ENCODE measurements at places on chromosomes 1 and 21. TPM values are rescaled to one million over a fixed set of nuclear protein-coding genes. Genes with fewer than 3 reads are reported as not detected.
A peak's percentile ranks its signal among the peaks of the same experiment; 100 is the strongest.

Gene AK4
- 75.1 TPM for total RNA-seq

Gene KAZN
- 12.7 TPM for total RNA-seq

Gene SYT6
- not detected for total RNA-seq

Gene BCL10
- total RNA-seq: 11.5 TPM

Gene SH3D21
- total RNA-seq: 2.5 TPM

DNA sequence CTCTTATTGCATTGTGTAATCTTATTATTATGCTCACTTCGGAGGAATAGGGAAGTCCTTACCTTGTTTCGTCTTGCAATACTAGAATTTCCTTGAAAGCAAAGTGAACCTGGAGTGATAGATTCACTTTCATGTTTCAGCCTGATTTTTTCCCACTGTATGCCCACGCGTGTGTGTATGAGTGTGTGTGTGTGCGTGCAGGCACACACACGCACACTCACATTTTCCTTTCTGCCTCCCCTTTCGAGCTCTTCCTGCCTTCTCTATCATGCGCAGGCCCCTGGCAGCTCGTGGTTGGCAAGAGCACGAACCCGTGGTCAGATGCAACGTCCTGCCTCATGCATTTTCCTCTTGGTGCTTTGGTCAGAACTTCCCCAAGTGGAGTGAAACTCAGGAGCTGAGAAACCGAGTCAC, at the start of gene GCSAML:
GCSAML (plus strand) TSS at position 366 of the 414 bp plus-strand sequence. CDS start 58 bp downstream, outside the sequence.
- no peak for DNase-seq

- DNase-seq: no peak
Measured at GRCh38 chr1:5954964-5955363, 37.3 kb downstream of the NPHP4 start.

GRCh38 chr1:16727190-16728111, 12.9 kb upstream of the RNU1-4 start:
- peak; percentile 42 for DNase-seq

- DNase-seq: no peak
Measured at GRCh38 chr1:42033629-42034028, 114.9 kb upstream of the HIVEP3 start.

- DNase-seq: peak; percentile 10
Measured at GRCh38 chr1:154441241-154441888, 36.2 kb downstream of the IL6R start.

DNA sequence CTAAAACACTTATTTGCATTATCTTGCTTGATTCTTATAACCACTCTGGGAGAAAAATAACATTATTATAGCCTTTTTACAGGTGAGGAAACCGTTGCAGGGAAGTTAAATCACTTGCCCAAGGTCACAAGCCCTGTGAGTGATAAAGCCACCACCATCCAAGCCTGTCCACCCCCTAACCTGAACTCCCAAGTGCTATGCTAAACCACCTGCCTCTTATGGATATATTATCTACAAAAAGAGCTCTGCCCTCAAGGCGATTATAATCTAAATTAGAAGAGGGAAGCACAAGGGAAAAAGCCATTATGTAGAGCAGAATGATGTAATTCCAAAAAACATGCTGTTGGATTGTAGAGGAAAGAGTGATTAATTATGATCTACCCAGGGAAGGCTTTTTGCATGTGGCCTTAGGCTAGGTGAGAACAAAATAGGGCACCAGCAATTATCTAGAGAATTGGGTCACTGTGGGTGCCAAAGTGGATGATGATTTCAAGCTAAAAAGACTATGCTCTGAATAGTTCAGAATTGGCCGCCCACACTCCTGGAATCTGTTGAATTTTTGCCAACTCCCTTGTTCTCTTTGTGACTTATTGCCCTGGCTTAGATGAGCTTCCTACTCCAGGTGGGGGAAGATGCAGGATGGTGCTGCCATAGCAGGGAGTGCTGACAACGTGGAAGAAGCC, 205.3 kb downstream of the FGGY start:
- no peak for DNase-seq

Data from right cardiac atrium (tissue), 5 donors.